ENCODE measurements at places on chromosomes 3 and 15.

DNA sequence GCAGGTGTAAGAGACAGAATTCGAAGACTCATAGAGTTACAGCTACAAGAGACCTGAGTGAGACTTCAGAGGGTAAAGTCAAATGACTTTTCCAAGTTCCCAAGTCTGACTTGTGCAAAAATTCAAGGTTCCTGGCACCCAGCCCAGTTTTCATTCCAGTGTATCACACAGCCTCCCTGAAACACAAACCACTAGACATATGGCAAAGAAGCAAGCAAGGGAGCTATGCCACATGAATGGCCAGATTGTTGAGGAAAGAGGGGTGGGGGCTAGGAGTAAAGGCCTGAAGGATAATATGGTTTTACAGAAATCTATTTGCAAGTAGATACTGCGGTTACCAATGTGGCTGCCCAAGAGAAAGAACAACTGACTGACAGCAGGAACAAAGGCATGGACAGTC is 301.2 kb downstream of the MECOM start:
- DNase-seq: no peak

DNA sequence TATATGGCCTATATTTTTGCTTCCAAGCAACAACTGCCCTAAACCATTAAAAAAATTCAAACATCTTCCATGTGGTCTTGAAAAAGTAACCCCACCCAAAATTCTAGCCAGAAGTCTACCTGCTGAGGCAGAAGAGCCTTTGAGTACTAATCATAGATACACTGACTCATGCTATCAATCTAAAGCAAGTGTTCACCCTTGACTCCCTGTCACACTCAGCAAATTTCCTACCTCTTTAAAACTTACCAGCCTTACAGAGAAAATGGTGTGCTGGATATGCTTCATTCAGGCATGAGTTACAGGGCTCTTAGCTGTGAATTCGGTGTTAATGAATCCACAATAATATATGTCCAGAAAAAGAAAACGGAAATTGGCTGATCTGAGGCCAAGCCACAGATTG is 373.8 kb downstream of the MAGI1 start:
- DNase-seq: no peak

DNA sequence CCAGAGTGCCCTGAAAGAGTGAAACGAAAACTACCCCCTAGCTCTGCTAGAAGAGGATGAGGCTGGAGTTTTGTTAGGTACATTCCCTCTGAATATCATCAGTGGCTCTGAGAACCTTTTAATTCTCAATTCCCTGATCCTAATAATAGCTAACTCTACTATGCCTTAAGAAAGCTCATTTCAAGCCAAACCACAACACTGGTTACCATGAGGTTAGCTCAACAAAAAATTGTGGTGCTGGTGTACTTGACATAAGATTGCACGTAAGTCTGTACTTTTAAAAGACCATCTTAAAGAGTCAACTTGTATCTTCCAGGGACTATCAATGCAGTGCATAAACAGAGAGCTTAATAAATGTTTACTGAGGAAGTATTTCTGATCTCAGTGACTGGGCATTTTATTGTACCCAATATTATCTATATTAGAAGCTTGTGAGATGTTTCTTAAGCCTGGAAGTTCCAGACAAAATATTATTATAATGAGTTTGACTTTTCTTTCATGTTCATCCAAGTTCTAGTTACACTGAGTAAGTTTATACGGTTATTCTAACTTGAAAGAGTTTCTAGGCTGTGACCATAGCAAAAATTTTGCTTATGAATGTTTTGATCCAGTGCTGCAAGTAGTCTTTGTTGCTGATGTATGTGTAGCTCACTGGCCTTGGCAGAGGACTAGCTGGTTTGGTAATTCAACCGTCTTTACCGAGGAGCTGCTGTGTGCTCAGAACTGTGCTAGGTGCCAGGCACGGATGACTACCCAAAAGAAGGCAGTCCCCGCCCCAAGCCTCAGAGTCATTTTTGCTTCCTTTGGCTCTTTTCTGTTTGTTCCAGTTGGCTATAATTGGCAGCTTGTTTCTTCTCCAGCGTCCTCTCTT is 334.4 kb upstream of the TRIM42 start:
- DNase-seq: no peak

DNA sequence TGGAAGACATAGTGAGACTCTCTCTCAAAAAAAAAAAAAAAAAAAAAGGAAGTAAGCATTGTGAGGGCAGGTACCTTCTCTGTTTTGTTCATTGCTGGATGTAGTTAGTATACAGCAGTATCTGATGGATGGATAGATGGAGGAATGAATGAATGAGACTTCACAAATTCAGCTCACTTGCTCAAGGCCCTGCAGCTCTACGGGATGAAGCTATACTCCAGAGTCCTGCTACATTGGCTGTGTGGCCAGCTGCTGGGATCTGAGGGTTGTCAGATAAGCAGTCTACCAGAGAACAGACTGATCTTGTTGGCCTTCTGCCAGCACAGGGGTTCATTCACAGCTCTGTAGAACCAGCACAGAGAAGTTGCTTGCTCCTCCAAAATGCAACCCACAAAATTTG is 35.0 kb downstream of the MLH1 start:
- no peak for DNase-seq

- no peak for DNase-seq
Observed at GRCh38 chr15:99167640-99168039, 62.8 kb downstream of the SYNM start.

GRCh38 chr3:107367353-107367752 is 9.9 kb upstream of the CCDC54 start:
- DNase-seq: peak; percentile 38

- DNase-seq: no peak
Observed at GRCh38 chr3:123658852-123659206, 74.0 kb upstream of the HACD2 start.

GRCh38 chr15:77874063-77874462 is 203.4 kb downstream of the TBC1D2B start:
- DNase-seq: no peak

GRCh38 chr3:22297436-22297835 is 546.4 kb upstream of the ZNF385D start:
- DNase-seq: no peak

DNA sequence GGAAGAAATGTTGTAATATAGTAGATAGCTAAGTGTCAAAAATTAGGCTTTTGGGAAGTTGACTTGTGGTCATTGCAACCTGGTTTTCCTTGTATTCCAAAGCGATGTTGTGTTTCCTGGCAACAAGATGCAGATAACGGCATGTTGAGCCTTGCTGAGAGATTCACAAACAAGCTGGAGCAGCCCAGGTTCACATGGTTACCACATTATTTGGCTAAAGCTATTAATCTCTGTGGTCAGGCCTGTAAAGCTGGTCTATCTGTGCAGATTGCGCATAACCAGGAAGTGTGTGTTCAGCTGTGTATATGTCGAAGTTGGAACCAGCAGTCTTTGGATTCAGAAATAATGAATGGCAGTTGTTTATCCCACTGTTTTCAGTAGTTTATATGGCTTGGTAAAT is 6.6 kb downstream of the TIPARP start:
- DNase-seq: no peak

GRCh38 chr15:29871401-29871800 is 49.1 kb upstream of the TJP1 start:
- DNase-seq: peak; percentile 80

- no peak for DNase-seq
Observed at GRCh38 chr3:184911570-184911969, 99.6 kb downstream of the VPS8 start.

GRCh38 chr3:22245811-22246583 is 495.0 kb upstream of the ZNF385D start:
- no peak for DNase-seq

GRCh38 chr15:25186906-25187645 is 232.3 kb downstream of the SNRPN start:
- DNase-seq: no peak

GRCh38 chr15:75450307-75451201 is 936 bp downstream of the SIN3A start:
- DNase-seq: peak; percentile 91

DNA sequence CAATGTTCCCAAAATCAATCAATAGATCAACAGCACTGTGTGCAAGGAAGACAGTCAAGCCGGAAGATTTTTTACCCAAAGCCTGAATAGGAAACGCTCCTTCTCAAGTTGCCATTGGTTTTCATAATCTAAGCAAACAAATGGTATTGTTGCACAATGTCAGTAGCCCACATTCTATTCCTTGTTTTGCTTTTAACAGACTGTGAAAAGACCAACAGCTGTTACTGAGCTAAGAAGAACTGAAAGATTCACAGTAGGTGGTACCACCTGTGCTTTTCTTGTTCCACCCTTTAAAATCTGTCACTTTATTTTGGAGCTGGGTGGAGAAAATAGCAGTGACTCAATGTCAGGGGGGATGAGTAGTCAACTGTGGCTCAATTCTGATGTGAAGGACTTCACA is 357.5 kb upstream of the CADM2 start:
- no peak for DNase-seq

- no peak for DNase-seq
Observed at GRCh38 chr15:65994832-65995231, 125.5 kb downstream of the RAB11A start.

DNA sequence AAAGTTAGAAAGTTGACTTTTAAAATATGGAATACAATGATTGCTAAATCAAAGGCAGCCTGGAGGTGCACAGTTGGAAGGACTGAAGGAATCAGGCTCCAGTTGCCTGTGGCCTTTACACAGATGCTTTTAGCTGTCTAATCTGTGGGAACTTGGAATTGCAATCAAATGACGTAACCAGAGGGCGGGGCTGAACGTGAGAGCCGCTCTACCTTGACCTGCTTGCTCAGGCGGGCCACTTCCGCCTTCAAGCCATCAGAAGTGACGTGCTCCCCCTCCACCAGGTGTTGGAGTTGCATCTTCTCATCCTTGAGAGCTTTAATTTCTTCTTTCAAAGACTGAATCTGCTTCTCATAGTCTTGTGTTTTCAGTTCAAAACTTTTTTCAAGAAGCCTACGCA is 37.7 kb upstream of the GNB5 start:
- no peak for DNase-seq

DNA sequence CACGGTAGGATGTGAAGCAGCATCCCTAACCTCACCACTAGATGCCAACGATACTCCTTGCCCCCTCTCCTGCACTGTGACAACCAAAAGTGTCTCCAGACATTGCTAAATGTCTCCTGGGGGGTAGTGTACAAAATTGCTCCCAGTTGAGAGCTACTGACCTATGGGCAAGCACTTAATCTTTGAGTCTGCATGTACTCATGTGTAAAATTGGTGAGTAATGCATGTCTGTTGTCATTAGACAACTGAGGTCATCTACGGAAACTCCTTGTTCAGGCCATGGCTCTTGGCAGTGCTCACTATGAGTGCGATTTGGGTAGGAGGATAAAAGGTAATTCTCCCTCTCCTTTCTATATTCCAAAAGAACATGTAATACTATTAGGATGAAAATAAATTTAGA is 29.2 kb downstream of the PDHB start:
- no peak for DNase-seq

DNA sequence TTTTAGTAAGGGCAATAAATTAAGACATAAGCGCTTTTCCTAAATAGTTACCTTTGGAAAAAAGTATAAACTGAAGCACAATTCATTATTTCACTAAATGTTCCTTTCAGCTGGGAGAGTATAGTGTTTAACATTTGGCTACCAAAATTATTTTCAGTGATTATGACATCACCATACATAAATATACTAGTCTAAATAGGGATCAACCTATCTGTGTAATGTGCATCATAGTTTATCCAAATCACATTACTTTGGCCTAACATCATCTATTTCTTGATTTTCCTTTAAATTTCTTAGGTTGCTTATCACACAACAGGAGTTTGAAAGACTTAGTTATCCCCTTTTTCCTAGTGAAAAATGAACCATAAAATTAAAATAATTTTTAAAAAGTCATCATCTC is 738.9 kb downstream of the ROBO1 start:
- no peak for DNase-seq

GRCh38 chr3:16429086-16429485 is 84.4 kb downstream of the RFTN1 start:
- no peak for DNase-seq

DNA sequence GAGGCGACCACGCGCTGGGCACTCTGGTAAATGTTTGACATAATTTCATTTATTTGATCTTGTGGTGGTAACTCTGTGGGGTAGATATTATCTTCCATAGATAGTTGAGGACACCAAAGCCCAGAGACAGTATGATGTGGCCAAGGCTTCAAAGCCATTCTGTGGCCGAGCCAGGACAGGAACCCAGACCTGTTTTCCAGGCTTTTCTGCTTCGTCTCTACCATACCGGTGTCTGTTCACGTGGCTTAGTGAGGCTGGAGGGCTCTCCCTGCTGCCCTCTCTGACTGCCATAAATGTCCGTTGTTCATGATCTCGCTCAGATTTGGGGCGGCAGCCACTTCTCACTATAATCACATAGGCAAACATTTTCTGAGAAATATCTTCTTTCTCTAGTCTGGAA is 134.7 kb downstream of the PEX5L start:
- no peak for DNase-seq

- no peak for DNase-seq
Observed at GRCh38 chr3:184696697-184697096, 15.2 kb downstream of the MAGEF1 start.

DNA sequence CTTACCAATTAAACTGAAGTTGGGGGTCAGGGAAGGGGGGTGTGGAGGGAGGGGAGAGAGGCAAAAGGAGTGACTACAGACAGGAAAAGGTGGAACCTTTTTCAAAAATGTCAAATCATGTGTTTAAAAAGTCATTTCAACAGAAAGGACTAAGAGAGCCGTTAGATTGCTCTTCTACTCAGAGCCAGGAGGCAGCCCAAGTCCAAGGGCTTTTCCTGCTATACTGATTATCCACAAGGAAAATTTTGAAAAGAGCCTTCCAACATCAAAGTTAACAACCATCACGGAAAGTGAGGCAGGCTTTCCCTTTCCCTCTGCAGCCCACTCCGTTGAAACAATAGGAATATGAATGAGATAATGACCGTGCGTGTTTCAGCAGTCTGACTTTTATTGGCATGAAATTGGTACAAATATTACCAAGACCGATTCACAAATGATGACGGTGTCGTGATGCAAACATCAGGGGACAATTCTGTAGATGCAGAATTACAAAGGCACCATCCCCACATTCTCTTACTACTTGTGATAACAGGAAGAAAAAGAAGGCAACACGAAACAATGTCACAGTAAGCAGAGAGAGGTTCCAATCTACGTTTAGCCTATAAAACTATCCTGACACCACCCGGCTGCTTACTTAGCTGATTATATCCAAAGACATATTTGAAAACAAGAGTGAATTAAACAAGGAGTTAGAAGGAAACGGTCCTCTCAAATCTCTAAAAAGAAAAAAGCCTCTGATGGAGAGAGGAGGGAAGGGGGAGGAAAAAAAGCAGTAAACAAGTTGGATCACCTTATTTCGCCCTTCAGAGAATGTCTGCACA is 453.7 kb downstream of the FOXP1 start:
- peak; percentile 62 for DNase-seq

GRCh38 chr3:196149831-196150301 is 61.3 kb downstream of the ZDHHC19 start:
- no peak for DNase-seq

- DNase-seq: peak; percentile 21
Observed at GRCh38 chr3:146543461-146544001, 876 bp downstream of the PLSCR1 start.

Measured in kidney capillary endothelial cell (primary cell).